D341Med (cell line): ENCODE measurements at places on chromosomes 1 and 21.

GRCh38 chr1:160629286-160630210 lies 17.3 kb downstream of the SLAMF1 start:
- DNase-seq, result no peak

GRCh38 chr1:86190873-86191272 lies 34.3 kb upstream of the COL24A1 start:
- no peak for DNase-seq

GRCh38 chr1:9135073-9135836 lies 6.4 kb upstream of the GPR157 start:
- DNase-seq, result no peak

GRCh38 chr1:32336963-32337675 lies 1.1 kb upstream of the MARCKSL1 start:
- DNase-seq, result peak; percentile 38

GRCh38 chr1:110003747-110004428 lies 19.3 kb downstream of the AHCYL1 start:
- no peak for DNase-seq

DNA sequence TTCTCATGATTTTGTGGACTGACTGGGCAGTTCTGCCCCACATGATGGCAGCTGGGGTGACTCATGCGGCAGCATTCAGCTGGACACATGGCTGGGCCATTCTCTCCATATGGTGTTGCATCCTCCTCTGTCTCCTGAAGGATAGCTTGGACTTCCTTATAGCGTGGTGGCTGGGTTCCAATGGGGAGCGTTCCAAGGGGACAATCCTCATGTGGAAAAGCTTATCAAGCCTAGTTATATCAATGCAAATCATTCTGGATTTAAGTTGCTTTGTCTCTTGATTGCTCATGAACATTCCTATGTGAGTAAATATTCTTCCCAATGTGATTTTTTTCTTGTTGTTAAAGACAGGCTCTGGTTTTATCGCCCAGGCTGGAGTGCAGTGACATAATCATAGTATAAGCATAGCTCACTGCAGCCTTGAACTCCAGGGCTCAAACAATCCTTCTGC lies 13.2 kb upstream of the SLC2A1 start:
- no peak for DNase-seq
